ENCODE measurements at places on chromosomes 4 and X. TPM values are rescaled to one million over a fixed set of nuclear protein-coding genes. Genes with fewer than 3 reads are reported as not detected.

The CT45A1 gene
- not detected for total RNA-seq

The TACR3 gene
- total RNA-seq, result 6.3 TPM

The GAGE1 gene
- not detected for total RNA-seq

The PGRMC2 gene
- total RNA-seq, result 116 TPM
